ENCODE measurements at places on chromosomes 7 and 10.

GRCh38 chr10:18400906-18401245, 250.5 kb downstream of the NSUN6 start:
- DNase-seq: no peak

DNA sequence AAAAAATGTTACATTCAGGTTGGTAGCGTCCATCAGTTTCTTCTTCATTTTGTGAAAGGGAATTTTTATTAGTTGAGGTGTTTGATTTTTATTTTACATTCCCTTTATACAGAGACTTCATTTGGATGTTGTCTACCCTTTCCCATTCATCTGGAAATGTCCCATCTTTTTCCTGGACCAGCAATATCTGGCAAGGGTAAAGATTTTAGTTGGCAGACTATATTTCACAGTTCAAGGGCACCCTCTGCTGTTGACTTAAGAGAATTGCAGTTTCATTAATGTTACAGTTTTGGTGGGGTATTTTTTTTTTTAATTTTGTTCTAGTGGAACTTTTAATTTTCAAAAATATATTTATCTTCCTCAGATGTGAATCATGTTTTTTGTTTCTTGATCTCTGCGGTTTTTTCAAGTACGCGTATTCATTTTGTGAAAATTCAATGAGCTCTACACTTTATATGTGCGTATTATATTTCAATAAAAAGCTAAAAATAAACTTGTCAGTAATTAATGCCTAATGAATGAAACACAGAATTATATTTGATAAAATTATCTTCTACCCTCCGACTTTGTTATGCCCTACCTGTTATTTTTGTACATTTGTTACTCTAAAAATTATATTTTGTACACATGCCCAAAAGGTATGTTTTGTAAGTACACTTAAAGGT, 97.9 kb upstream of the KLF14 start:
- no peak for DNase-seq

- DNase-seq: no peak
Observed at GRCh38 chr7:94401428-94401814, 6.7 kb downstream of the COL1A2 start.

GRCh38 chr10:108631332-108631731, 1292.0 kb downstream of the XPNPEP1 start:
- no peak for DNase-seq

- no peak for DNase-seq
Observed at GRCh38 chr7:44398511-44398911, 73.1 kb upstream of the CAMK2B start.

GRCh38 chr7:34675749-34676374, 17.8 kb downstream of the NPSR1 start:
- no peak for DNase-seq

DNA sequence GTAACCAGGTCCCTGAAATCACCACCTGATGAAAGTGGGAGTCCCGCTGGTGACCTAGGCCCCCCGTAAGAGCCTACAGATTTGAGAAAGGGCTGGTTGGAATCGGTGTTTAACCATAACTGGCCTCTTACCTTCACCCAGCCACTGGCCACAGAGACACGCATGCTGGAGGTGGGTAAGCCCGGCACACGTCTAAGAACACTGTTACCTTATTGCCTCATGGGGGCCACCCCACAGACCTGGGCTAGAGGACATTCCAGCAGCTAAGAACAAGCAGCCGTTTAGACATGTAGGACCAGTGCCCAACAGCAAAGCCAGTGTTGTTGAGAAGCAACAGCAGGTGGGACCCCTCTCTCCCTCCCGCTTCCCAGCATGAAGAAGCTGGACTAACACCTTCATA, 2.5 kb upstream of the GDF2 start:
- no peak for DNase-seq

DNA sequence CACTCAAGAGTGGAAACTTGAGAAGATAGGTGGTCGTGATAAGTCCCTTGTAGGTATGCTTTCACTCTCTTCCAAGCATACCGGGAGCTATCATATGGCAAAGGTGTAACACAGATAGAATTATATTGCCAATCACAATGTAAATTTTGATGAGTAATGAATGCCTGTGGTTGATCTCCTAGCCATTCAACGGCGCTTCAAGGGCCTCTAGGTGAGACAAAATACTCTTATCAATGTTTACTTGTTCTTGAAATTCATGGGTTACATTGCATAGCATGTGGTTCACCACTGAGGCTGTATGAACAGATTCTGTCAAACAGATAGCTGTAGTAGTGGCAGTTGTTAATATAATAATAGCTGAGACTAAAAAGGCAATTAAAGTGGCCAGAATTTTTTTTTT, 82.4 kb downstream of the THSD7A start:
- no peak for DNase-seq

DNA sequence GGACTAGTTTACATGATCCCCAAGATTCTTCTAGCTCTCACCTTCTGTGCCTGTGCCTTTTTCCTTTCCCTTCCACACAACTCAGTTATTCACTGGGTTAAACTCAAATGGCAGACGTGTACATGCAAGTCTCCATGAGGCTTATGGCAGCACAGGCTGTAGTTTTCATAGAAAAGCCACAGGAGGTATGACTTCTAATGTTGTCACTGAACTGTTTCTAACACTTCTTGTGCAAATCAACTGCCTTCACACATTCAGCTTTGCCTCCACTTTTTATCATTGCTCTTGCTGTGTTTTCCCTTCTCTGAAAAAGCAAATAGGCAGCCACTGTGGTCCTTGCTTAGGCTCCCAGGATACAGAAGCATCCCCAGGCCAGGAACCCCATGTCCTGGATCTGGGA, 5.3 kb upstream of the GIMAP5 start:
- DNase-seq: no peak

GRCh38 chr7:106288263-106288662, 3.5 kb upstream of the NAMPT start:
- no peak for DNase-seq

DNA sequence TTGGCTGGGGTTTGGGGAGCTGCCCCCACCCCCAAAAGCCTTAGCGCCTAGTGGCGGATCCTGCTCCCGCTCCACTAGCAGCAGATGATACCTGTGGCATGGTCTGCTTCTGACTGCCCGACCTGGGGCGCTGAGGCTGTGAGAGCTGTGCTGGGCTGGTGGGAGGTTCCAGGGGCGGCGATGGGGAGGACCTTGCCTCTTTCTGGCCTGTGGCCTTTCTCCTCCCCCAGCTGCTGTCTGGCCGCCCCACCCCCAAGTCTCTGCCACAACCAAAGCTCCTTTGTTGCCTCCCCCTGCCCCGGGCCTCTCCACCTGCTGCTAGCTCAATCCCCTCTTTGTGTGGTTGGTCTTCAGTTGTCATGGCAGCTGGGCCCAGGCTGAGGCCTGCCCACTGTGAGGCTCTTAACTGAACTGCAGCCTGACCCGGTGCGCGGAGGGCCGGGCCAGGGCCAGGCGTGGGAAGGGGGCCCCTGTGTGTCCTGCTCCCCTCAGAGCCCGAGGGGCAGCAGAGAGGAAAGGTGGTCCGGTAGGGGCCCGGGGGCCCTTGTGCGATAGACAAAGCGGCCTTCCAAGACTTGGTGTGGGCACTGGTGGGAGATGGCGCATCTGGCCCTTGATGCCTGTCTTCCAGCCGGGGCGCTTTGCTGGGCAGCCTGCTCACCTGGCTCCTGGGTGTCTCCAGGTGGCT, 4.7 kb downstream of the ZNF775 start:
- DNase-seq: no peak

DNA sequence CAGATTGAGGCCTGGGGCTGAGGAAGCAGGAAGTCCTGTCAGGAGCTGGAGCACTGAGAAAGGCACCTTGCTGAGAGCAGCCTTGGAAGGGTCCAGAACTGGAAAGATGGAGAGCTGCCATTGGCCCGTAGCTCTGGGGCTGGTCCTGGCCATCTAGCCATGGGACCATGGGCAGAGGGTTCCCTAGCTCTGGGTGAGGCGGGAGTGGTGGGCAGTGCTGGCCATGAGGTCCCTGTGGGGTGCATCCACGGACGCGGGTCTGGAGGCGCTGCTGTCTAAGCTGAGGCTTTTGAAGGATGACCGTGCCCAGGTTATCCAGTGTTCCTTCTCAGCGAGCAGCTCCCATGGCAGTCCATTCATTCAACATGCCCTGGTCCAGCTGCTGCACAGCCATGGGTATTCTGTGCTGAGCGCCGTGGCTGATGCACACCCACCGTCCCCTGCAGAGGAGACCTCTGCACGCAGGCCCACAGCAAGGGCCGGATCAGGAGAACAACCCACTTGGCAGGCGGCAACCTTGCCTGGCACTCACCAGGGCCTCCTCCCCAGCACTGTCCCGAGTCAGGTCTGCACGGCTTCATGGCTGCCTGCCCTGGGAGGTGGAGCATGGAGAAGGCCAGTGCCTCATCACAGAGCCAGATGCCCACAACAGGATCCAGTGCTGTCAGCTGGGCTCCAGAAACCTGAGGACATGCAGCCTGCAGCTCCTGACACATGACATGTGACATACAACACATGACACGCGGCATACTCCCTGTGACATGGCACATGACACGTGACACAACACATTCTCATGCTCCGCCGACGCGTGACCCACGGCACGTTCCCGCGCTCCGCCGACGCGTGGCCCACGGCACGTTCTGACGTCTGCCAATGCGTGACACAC, 121.9 kb downstream of the INPP5A start:
- DNase-seq: no peak

DNA sequence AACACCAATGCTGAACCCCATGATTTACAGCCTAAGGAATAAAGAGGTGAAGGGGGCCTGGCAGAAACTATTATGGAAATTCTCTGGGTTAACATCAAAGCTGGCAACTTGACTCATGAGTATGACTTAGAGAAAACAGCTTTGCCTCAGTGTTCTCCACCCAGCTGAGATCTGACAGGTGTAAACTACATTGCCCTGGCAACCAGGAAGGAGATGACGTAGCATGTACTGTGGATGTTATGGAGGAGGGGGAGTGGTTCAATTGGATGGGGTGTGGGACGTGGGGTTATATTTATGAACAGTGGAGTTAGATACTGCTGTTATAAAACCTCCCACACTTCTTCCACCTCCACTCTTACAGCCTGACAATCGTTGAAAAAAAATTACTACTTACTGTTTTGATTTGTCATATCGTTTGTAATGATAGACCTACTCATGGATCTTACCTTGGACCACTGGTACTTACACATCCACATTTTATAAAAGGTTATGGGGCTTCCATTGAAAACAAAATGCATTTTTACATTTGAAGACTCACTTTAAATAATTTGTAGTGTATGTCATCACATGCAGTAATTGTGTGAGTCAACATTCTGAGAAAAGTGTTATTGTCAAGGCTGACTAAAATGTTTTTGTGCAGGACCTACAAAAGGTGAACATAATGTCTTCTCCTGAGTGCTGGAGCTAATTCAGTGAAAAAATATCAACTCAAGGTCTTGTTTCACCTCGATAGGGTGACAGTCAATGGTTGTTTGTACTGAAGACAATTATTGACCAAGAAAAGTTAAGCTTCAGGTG, 6.4 kb downstream of the OR2F1 start:
- DNase-seq: no peak

DNA sequence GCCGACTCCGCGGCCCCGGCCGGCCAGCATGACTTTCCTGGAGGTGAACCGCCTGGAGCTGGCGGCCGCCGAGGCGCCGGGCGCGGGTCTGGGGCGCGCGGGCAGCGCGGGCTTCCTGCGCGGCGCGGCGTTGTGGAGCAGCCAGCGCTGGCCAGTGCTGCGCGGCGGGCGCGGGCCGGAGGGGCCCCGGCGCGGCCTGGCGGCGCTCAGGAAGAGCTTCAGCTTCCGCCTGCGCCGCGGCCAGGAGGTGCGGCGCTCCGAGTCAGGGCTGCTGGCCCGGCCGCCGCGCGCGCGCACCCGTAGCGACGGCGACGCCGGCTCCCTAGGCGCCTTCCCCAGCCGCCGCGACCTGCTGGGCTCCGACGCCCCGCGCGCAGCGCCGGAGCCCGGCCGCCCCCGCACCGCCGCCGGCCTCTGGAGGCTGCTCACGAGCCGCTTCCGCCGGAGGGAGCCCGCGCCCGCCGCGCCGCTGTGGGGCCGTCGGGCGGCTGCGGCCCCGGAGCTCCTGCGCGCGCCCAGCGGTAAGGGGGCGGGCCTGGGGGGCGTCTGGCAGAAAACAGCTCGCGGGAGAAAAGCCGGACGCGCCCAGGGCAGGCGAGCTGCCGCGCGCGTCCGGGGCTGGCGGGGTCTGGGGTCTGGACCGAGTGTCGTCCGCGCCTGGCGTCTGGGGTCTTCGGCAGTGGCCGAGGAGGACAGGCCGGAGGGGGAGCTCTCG, 29.0 kb downstream of the AGAP3 start:
- DNase-seq: no peak

GRCh38 chr7:14846405-14846804, 56.1 kb downstream of the DGKB start:
- DNase-seq: no peak

- no peak for DNase-seq
Observed at GRCh38 chr10:94200146-94200837, 162.4 kb downstream of the NOC3L start.

- DNase-seq: no peak
Observed at GRCh38 chr7:48419401-48419800, 248.1 kb downstream of the ABCA13 start.

Measured in activated CD4-positive, CD25-positive, alpha-beta regulatory T cell (primary cell).